ENCODE measurements at places on chromosomes 16 and 17. TPM values are rescaled to one million over a fixed set of nuclear protein-coding genes. Genes with fewer than 3 reads are reported as not detected.

Gene TNFRSF17
- total RNA-seq: not detected

Gene PDILT
- total RNA-seq: not detected

Gene MYO15A
- total RNA-seq: 3.6 TPM

Gene SEC14L5
- total RNA-seq: 2.0 TPM

Gene DNAI2
- total RNA-seq: not detected

Gene TEX19
- not detected for total RNA-seq

Gene KRTAP1-5
- total RNA-seq: 2.2 TPM

Gene VASN
- total RNA-seq: 273 TPM

Gene KRT33A
- total RNA-seq: not detected

Gene PRSS27
- 0.58 TPM for total RNA-seq
